ENCODE measurements at places on chromosomes 2 and 18.

DNA sequence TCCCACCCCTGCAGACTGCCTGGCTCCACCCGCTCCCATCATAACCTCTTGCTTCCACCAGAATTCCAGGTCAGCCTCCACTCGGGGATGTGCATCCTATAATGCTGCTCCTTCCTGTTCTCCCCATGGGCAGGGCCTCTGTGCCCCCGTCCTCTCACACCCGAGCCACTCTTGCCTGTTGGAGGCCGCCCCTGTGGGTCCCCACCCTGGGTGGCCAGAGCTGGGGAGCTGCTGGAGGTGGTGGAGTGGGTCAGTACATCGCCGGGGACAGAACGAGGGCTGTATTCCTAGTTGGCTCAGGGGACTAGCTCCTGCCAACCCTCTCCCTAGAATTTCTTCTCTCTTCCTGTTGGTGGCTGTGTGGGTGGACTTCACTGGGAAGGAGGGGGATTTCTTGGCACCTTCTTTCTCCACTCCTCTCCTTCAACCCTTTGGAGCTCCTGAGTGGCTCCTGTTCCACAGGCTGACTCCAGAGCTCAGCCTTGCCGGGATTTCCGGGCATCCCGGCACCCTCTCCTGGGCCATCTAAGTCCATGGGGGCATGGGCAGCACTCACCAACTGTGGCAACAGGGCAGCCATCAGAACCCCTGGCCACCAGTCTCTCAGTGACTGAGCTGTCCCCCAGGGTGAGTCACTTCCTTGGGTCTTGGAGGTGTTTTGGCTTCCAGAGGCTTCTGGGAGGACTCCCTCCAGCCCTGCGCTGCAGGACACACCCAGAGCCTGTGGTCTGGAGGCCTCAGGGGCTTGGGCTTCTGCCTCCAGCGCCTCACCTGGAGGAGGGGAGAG, 88.2 kb upstream of the MCFD2 start:
- DNase-seq: no peak

DNA sequence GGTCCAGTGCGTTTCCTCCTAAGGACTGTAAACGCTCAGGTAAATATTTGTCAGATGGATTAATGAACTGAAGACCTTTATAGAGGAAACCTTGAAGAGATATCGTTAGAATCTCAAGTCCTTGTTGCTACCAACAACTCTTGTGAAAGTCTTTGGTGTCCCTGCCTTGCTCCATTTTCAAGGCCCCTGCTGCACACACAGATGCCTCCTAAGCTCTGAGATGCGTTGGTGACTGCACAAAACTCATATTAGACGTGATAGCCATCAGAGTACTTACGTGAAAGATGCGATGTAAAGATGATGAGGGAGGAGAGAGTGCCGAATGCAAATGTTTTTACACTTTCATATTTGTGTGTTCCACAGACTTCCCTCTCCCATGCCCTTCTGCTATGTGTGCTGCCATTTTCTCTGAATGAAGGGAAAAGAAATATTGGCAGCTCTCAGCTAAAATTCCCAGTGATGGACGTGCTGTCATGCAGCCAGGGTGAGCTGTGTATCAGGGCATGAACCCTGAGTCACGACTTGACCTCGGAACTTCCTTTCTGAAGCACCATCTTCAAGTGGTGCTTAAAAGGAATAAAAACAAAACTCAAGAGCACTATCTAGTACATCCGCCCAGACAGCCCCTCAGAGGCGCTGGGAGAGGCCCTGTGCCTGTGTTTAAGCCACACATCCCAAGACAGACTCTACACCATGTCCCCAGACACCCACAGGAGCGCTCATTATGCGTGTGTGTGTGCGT, 117.4 kb downstream of the FAM210A start:
- DNase-seq: no peak

GRCh38 chr2:60439219-60439974, 114.1 kb downstream of the BCL11A start:
- no peak for DNase-seq

DNA sequence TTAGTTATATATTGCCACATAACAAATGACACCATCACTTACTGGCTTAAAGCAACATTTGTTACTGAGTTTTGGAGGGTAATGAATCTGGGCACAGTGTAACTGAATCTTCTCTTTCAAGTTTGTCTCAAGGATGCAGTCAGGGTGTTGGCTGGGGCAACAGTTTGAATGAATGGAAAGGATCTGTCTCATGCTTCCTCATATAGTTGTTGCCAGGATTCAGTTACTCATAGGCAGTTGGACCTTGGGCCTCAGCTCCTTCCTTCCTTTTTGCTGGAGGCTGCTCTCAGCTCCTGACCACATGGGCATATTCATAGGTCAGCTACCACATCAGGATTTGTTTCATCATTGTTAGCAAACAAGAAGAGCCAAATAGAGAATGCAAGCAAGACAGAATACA, 466.1 kb upstream of the MC4R start:
- DNase-seq: no peak

DNA sequence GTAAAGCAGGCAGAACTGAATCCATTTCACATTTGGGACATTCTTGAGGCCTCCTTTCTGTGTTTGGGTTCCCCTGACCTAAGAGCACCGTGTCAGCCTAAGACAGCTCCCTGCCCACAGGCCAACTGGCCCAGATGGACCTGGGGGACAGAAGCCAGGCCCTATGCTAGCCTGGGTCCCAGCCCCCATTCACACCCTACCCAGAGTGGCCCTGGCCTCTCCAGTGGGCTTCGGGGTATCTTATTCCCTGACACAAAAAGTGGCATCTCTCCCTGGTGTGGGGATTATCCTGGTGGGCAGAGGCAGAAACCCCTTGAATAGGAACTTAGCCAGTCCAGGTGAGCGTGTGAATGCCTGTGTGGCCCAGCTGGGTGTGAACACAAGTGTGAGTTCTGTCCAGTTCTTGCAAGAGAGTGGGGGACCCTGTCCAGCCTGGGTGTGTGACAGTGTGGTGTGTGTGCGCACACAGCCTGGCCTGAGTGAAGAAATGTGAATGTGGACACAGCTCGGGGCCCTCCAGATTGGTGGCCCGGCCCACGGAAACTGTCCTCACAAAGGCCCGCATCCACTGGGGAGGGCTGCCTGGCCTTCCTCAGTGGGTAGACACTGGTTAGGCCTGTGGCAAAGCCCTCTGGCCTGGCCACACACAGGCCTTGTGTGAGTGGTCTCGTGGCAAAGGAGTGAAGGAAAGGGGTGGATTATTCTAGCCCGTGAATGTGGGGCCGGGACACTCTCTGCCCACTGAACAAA, 63.0 kb upstream of the HAAO start:
- no peak for DNase-seq

- no peak for DNase-seq
These were observed 24.2 kb upstream of the MCFD2 start for GRCh38 chr2:46939626-46940359.

DNA sequence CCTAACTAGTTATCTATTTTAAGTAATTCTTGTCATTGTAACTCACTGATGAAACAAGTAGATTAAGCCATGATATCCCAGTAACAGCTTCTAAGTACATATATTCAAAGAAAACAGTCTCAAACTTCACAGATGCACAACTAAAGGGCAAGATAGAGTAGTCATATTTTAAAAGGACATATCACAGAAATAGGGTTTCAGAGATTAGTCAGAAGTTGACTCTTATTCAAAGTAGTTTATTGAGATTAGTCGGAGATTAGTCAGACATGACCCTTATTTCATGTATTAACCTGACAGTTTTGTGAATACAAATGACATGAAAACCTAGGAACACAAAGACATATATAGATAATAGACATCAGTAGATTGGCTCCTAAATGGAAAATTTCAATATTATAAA, 15.9 kb upstream of the CHAC2 start:
- DNase-seq: no peak

- DNase-seq: no peak
These were observed 7.3 kb upstream of the ARHGAP15 start for GRCh38 chr2:143121957-143122356.

GRCh38 chr2:20578895-20579825, 71.7 kb downstream of the HS1BP3 start:
- no peak for DNase-seq

DNA sequence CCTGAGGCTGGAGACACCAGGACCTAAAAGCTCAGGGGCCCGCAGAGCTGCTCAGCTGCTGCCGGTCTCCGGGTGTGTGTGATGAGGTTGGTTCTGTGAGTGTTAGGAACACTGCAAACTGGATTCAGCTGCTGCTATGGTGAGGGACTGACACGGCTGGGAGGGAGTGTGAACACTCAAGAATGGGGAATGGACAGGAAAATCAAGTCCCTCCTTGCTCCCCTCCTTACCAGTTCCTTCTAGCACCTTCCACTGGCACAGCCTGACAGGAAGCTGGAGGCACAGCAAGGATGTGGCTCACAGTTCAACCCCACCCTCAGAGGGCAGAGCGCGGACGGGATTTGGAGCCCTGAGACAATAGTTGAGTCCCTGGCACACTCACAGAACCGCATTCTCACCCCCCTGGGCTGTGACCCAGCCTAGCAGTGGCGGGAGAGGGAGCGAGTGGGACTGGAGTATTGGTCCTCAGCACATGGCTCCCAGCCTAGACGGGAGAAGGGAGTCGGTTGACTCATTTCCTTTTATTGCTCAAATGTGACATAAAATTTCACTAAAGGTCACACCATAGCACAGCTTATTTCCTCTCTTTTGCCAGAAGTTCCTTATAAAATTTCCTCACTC, 42.5 kb downstream of the LRRC30 start:
- no peak for DNase-seq

DNA sequence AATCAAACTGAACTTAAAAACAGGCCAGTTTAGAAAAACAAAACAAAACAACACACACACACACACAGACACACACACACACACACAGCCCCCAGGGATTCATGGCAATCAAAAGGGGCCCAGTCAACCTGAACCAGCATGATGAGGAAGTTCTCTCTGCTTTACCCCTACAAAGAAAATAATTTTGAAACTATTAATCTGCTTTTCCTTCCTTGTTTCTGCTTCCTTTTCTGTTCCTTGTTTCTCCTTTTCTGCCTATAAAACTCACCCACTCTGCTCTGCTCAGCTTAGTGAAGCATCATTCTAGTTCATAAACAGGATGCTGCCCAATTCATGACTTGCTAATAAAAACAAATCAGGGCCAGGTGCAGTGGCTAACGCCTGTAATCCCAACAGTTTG, 203.1 kb downstream of the RAB3GAP1 start:
- DNase-seq: no peak

- no peak for DNase-seq
These were observed 48.7 kb downstream of the SPTBN1 start for GRCh38 chr2:54504866-54505265.

DNA sequence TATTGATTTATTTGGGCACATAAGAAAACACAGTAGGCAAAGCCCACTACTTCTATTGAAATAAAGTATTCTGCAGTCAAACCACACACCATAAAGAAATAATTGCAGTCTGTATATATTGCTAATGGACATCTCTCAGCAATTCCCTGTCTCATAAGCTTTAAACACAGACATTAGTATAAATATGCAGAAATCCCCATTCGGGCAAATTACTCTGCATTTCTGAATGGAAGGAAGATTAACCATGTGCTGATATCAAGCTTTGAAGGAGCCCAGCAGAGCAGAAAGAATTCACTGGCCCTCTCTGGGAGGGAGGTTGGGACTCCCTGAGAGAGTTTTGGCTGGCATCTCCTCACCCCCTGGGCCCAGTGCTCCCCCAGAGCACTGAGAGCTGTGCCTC, 269.6 kb downstream of the ATAD2B start:
- no peak for DNase-seq

DNA sequence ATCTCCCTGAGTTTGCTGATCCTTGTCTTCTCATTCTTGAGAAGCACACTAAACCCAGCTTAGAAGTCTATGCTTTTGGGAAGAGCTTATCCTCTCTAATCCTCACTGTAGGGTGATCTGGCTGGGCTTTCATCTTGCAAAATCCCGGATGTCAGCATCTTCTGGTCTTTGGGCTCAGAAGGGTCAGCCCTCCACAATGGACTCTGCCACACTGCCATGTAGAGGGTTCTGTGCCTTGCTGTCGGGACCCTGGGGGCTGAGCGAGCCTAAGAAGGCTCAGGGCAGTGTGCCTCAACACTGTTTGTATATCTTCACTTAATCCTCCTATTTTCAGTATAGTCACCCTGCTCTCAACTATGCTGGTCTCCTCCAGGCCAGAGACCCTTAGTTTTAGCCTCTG, 102.3 kb downstream of the TGIF1 start:
- no peak for DNase-seq

GRCh38 chr2:45285771-45286390, 276.6 kb upstream of the SIX2 start:
- DNase-seq: no peak

DNA sequence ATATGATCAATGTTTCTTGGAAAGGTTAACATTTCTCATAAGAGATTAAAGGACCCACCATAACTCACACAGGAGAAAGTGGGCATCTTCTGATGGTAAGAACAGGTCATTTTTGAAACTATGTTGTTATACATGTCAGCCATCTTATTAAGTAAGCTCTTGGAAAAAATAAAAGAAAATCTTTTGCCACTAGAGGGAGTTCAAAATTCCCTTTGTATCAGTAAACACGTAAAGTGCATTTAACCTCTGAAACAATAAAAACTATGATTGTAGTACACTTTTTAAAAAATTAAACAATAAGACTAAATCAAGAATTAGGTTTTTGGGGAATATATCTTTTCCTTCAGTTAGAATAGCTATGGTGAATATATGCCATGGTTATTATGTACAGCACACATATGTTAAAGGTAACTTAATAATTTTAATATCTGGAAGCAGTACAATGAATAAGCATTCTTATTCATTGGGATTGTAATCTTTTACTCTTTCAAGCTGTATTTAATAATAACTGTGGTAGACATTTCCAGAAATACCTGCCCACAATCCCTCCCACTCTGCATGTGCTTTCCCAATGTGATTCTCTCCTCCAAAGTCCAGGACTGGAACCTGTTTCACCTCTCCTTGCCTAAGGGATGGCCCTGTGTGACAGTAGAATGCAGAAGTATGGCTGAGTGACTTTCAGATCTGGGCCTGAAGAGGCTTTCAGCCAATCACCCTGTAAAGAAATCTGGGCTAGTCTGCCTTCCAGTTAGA, 64.2 kb downstream of the RBMS1 start:
- no peak for DNase-seq

DNA sequence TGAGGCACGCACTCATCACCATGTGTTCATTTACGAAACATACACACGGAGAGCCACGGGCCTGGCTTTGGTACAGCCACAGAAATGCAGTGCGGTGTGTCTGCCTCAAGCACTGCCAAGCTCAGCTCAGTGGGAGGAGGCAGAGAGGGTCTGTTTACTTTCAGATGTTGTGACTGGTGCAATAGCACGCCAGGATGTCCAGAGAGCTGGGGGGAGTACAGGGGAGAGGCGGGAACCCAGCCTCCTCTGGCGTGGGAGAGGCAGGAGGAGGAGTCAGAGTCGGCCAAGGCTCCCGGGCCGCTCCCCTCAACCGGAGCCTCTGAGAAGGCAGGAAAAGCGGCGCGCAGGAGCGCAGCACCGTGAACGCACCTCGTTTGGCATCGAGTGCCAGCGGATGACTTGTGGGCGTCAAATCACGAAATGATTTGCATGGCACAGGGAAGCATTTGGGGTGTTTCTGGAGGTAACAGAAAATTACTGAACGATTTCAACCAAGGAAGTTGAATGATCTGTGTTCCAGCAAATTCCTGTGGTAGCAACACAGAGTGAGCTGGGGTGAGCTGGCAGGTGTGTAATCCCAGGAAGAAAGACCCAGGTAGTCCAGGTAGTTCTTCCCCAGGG, 143.0 kb downstream of the ZNF516 start:
- peak; percentile 95 for DNase-seq

GRCh38 chr2:20617892-20618467, 32.9 kb downstream of the HS1BP3 start:
- peak; percentile 85 for DNase-seq

GRCh38 chr2:230790981-230791380, 73.8 kb upstream of the ITM2C start:
- no peak for DNase-seq

Data from NCI-H510A (cell line).